Stimulated activated CD4-positive, alpha-beta T cell treated with anti-CD3 and anti-CD28 coated beads, Interleukin-15, amount 100 ng/mL, for 1 hour (primary cell): ENCODE measurements at places on chromosomes 1 and 21.

DNA sequence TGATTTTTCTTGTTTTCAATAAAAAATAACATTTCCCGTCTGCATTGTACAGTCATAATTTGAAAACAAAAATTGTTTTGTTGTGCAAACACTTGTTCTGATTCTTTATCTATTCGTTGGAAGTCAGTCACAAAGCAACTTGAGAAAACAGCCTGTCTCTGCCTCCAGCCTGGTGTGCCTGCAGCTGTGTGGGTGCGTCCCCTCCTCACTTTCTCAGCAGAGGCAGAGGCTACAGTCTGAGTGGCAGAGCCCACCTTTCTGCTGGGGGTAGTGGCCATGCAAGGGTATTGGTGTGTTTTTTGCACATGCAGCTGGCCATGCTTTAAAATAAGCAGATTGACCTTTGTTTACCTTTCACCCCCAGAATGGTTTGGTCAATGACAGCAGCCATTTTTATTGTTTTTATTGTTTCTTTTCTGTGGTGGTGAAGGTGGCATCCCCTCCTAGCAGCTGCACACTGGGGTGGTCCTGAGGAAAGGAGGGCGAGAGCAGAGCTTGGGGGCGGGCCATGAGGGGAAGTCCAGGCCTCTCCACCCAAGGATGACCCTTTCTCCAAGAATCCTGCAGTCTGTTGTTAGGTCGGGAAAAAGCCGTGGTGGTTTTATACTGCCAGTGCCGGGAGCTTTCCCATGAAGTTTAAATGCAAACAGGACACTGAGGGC lies 159.6 kb downstream of the PCBP3 start:
- DNase-seq, result no peak

DNA sequence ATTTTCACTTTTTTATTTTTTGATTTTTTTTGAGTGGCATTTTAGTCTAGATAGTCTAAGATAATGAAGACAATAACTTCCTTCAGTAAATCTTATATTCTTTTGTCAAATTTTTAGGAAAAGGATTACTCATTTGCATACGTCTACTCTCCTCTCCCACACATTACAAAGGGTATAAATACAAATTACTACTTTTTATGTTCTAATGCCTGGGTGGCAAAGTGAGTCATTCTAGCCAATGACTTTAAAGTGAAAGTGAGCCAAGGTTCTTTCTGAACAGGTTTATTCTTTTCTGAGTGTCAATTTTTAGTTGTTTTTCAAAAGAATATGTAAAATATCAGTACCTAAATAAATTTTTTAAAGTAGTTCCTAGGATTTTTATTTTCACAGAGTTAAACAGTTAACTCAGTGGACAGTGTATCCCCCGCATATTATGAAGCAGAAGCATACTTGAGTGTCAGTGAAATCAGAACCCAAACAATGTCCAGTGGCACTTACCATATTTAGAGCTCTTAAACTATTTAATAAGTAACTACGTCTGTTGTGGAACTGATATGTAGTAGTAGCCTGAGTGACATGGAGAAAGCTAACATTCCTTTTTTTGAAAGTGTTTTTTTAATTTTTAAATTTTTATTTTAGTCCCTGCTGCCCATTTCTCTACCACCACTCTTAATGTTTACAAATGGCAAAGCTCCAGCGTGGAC lies 141.7 kb downstream of the PHTF1 start:
- DNase-seq, result no peak

GRCh38 chr1:184745929-184746638 lies 8.6 kb downstream of the EDEM3 start:
- DNase-seq, result no peak

GRCh38 chr1:181987334-181987895 lies 74.1 kb downstream of the ZNF648 start:
- DNase-seq, result no peak

- no peak for DNase-seq
Observed at GRCh38 chr1:240280560-240281322, 189.1 kb downstream of the FMN2 start.
